A549 (cell line): ENCODE measurements at places on chromosomes 11 and 22.

- DNase-seq = no peak
These were observed 341.6 kb downstream of the CTTN start for GRCh38 chr11:70739811-70740487.

- DNase-seq = peak; percentile 60
These were observed 1.4 kb downstream of the TMEM109 start for GRCh38 chr11:60915248-60915914.

- no peak for DNase-seq
These were observed 7.5 kb upstream of the MS4A7 start for GRCh38 chr11:60370811-60371298.

GRCh38 chr22:42961810-42962209 lies 53.1 kb downstream of the PACSIN2 start:
- DNase-seq = no peak

DNA sequence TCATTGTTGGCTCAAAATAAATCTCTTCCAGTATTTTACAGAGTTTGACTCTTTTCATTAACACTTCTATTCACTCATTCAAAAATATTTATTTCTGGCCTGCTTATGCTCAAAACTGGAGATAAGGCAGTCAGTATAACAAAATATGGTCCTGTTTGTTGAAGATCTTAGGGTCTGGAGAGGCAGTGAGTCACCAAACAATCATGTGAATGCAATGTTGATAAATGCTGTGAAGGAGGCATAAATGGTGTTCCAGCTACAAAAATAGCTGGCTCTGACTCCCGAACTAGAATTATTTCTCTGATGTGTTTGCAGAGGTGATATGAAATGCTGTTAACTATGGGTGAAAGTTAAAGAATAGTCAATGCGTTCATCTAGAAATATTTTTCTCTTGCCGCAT lies 390.6 kb downstream of the AASDHPPT start:
- DNase-seq = no peak
